ENCODE measurements at places on chromosomes 7 and 10. TPM values are rescaled to one million over a fixed set of nuclear protein-coding genes. Genes with fewer than 3 reads are reported as not detected.

DNA sequence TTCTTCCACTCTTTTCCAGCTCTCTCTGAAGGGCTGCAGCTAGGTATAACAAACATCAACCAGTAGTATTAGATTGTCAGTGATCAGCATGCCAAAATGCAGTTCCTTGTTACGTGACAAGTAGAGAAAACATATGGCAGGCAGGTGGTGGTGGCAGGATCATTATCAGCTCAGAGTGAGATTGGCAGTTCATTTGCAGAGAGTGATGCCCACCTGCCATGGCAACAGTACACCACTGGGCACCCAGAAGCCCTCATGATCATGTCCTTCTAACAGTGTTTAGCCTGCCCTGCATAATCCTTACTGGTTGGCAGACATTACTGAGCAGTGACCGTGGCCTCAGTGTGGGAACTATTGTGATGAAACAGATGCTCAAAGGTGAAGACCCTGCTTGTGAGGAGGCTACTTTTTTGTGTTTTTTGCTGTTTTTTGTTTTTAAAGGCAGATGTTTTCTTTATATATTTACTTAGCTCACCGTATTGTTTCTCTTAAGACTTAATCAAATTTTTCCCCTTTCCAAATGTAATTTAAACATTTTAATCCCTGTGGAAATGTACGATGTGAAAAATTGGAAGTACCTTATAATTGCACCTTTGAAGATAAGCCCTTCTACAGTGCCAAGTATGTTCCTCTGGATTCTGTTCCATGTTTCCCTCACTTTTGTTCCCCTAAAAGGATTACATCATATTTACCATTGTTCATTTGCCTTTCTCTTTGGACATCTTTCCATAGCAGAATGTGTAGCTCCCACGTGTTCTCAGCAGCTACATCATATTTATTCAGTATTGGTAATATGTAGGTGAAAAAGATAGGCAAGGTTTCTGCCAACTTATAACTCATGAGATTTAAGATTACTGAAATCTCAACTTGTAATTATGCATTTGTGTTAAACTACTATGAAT is 179.6 kb downstream of the SND1 start:
- peaks cover 7% of the 10 kb centered on the region for H3K4me1 ChIP-seq
- no peak overlapping the region for H3K27ac ChIP-seq
- no peaks in the 10 kb centered on the region for H3K36me3 ChIP-seq

- H3K4me3 ChIP-seq: no peak overlapping the region
- H3K36me3 ChIP-seq: peaks cover 22% of the 10 kb centered on the region
- no peak overlapping the region for H3K27ac ChIP-seq
- H3K27me3 ChIP-seq: no peaks in the 10 kb centered on the region
- H3K4me1 ChIP-seq: peaks cover 25% of the 10 kb centered on the region
- DNase-seq: no peak
These were observed 59.9 kb downstream of the TNS3 start for GRCh38 chr7:47521816-47522561.

The AGMO gene
- total RNA-seq: 0.20 TPM

DNA sequence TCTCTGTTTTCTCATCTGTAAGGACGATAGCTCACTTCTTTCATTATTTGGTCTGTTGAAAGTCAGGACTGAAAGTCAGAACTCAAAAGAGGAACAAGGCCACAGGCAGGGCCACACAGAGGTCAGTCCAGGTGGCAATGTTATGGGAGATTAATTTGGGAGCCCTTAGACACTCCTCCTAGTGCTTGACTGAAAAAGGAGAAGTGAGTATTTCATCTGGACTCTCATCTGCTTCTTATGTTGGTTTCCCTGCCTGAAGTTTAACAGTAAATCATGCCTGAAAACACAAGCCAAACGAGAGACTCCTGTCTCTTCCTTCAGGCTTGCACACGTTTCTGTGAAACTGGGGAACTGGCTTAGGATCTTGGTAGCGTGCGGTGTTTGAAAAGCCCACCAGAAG is 248.5 kb downstream of the BUB3 start:
- DNase-seq: no peak
- no peaks in the 10 kb centered on the region for H3K27me3 ChIP-seq
- H3K4me1 ChIP-seq: no peaks in the 10 kb centered on the region
- H3K36me3 ChIP-seq: no peaks in the 10 kb centered on the region

The TSPAN13 gene
- total RNA-seq: 185 TPM

DNA sequence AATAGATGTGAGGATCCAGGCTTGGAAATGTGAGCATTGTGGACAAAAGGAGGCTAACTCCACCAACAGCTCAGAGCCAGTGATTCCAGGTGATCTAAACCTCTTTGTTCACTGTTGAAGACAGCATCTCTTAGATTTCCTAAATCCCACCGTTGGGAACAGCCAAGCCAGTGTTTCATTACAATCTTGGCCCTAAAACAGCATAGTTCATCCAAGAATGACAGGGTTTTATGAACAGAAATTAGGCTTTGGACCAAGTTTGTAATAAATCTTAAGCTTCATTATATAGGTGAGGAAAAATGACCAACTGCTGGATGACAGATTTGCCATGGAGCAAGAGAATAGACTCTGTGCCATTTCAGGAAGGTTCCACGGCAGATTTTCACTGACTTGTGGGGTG is 65.8 kb downstream of the MTURN start:
- H3K27ac ChIP-seq: no peak overlapping the region
- no peak overlapping the region for H3K4me3 ChIP-seq
- H3K4me1 ChIP-seq: no peaks in the 10 kb centered on the region
- no peaks in the 10 kb centered on the region for H3K27me3 ChIP-seq
- no peaks in the 10 kb centered on the region for H3K36me3 ChIP-seq
- DNase-seq: no peak

The CAMK2B gene
- 0.17 TPM for total RNA-seq

DNA sequence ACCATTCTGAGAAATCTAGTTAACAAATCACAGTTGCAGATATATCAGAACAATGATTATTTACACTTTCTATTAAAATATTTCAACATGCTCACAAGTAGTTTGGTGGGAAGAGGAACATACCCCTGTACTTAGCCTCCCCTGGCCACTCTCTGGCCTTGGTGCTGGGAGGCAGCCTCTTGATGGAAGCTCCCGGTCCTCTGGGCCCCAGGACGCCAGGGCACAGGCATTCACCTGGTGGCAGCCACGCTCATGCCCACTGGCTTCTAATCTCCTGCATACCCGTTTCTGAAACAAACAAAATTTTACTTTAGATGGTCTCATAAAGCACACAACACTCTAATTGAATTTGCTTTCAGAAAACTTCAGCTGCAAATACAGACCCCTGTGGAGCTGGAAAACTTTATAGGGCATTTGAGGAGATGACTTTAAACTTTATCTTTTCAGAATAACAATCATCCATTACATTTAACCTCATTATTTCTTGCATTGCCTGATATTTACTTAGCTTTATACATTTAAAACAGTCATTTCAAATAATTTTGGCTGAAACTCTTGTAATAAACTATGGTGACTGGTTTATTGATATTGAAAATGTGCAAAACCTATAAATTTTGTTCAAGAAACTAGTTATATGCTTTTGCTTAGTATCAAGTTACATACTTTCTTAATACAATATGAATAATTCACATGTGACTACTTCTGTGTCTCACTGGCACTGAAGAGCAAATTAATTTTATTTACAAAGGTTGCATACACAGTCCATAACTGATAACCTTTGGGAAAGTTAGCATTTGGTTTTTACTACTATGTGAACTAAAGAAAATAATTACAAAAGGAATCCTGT is 30.8 kb downstream of the C10orf143 start:
- no peak overlapping the region for H3K27ac ChIP-seq
- H3K4me1 ChIP-seq: no peaks in the 10 kb centered on the region
- H3K4me3 ChIP-seq: no peak overlapping the region
- no peaks in the 10 kb centered on the region for H3K27me3 ChIP-seq
- H3K36me3 ChIP-seq: no peaks in the 10 kb centered on the region

DNA sequence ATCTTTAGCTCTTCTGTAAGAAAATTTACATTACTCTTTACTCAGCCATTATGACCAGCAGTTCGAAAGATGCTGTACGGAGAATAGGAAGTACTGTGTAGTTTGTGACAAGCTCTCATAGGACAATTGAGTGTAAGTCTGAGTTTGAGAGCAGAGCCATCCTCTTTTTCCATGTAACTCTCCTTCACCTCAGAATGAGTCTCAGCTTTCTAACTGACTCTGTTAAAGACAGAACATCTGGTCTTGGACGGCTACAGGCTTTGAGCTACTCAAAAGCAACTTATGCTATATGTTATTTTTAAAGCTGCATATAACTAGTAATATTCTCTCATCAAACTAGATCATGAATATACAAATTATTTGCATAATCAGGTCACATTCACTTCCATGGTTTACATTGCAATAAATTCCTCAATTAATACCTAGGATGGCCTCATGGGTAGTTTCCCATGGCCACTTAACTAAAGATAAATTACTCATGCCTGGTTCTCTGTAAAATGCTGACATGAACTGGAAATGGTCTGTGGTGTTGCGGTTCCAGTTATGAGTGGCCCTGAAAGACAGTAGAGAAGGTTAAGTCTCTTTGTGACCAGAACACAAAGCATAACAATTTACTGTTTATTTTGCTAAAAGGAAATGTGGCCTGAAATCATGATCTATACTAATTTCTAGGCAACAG is 358.7 kb downstream of the PHF14 start:
- no peaks in the 10 kb centered on the region for H3K4me1 ChIP-seq
- no peaks in the 10 kb centered on the region for H3K27me3 ChIP-seq
- DNase-seq: no peak
- H3K36me3 ChIP-seq: no peaks in the 10 kb centered on the region
- H3K4me3 ChIP-seq: no peak overlapping the region

The NUTM2E gene
- not detected for total RNA-seq

- H3K27me3 ChIP-seq: no peaks in the 10 kb centered on the region
- H3K4me1 ChIP-seq: peaks cover 16% of the 10 kb centered on the region
- H3K36me3 ChIP-seq: no peaks in the 10 kb centered on the region
- peak overlapping the region; percentile 67 for H3K27ac ChIP-seq
These were observed 105.8 kb downstream of the ELMO1 start for GRCh38 chr7:37342688-37343471.

GRCh38 chr10:88270061-88270808 is 312.9 kb downstream of the RNLS start:
- no peak overlapping the region for H3K27ac ChIP-seq
- H3K4me3 ChIP-seq: no peak overlapping the region
- peaks cover 13% of the 10 kb centered on the region for H3K4me1 ChIP-seq

DNA sequence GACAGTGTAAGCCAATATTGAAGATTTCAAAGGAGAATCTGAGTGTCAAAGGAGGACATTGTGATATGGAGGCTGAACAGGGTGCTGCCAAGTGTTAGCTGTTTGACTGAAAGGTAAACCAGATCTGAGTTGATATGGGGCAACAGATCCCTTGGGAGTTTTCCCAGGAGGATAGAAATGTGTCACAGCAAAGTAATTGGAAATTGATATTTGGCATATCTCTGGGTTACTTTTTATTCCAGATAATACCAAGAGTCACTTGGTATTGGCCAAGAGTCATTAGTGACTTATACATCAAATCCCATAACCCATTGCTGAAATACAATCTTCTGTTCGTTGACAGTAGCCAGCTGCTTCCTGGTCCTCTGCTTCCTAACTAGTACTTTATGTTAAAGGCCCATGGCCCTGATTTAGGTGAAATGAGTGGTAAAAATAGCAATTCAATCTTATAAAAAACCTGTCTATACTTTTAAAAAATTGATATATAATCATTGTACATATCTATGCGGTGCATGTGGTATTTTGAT is 922.9 kb downstream of the LRMDA start:
- DNase-seq: no peak
- H3K36me3 ChIP-seq: no peaks in the 10 kb centered on the region
- H3K27ac ChIP-seq: no peak overlapping the region

DNA sequence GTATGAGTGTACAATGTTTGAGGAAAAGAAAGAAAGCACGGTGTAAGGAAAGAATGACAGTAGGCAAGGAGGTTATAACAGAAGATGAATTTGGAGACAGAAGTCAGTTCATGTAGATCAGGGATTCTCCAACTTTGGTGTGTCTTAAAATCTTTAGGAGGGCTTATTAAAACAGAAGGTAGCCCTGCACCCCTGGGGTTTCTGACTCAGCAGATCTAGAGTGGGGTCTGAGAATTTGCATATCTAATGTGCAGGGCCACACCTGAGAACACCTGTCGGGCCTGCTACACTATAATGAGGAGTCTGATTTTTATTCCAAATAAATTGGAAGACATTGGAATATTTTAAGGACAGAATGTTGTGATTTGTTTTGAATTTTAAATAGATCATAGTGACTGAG is 120.6 kb downstream of the RNF133 start:
- no peak for DNase-seq
- no peaks in the 10 kb centered on the region for H3K27me3 ChIP-seq
- H3K27ac ChIP-seq: no peak overlapping the region
- H3K4me3 ChIP-seq: no peak overlapping the region
- peaks cover 5% of the 10 kb centered on the region for H3K36me3 ChIP-seq

All from upper lobe of right lung (tissue), 1 donor.